ENCODE measurements at places on chromosomes 4 and X. TPM values are rescaled to one million over a fixed set of nuclear protein-coding genes. Genes with fewer than 3 reads are reported as not detected.
A peak's percentile ranks its signal among the peaks of the same experiment; 100 is the strongest.

Gene FRAS1
- total RNA-seq = 0.87 TPM

- H3K36me3 ChIP-seq = no peaks in the 10 kb centered on the region
- no peak overlapping the region for H3K27ac ChIP-seq
- DNase-seq = no peak
Measured at GRCh38 chr4:112060212-112060611, 85.0 kb upstream of the FAM241A start.

GRCh38 chrX:15599461-15599860 is 1.3 kb downstream of the ACE2 start:
- H3K4me1 ChIP-seq = no peaks in the 10 kb centered on the region
- no peaks in the 10 kb centered on the region for H3K36me3 ChIP-seq
- no peaks in the 10 kb centered on the region for H3K27me3 ChIP-seq
- H3K27ac ChIP-seq = no peak overlapping the region

DNA sequence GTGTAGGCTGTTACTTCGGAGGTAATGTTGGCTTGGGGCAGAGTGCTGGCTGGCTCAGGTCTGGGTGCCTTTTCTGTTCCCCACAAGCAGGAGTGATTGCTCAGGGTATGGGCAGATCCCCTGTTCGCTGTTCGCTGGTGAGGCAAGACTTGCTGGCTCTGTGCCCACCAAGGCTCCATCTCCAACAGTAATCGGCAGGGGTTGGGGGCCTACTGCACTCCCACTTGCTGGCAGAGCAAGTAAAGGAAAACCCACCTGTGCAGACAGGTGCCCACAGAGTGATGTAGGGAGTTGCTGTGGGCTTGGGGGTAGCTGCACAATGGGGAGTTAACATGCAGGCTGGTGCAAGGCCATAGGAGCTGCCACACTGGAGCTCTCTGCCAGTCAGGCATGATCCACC is 8.0 kb upstream of the TMSB15C start:
- no peaks in the 10 kb centered on the region for H3K36me3 ChIP-seq
- no peak overlapping the region for H3K4me3 ChIP-seq
- H3K27me3 ChIP-seq = no peaks in the 10 kb centered on the region
- no peak overlapping the region for H3K27ac ChIP-seq

DNA sequence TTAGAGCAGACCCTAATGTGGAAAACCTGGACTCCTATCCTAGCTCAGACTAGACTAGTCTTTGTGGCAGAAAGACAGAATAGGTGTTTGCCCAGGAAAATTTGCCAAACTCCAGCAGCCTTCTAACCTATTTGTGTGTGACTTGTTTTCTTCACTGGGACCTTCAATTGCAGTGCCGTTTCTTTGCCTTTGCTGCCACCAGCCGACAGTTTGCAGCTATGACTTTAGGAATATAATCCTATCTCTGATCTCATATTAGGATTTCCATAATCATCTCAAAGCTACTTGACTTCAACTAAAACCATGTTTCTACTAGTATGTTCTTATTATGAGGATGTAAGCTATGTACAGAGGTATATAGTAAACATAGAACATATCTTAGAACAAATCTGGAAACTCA is 60.2 kb upstream of the PGAM4 start:
- no peak overlapping the region for H3K27ac ChIP-seq
- no peaks in the 10 kb centered on the region for H3K36me3 ChIP-seq
- H3K4me1 ChIP-seq = no peaks in the 10 kb centered on the region
- DNase-seq = no peak
- H3K4me3 ChIP-seq = no peak overlapping the region

GRCh38 chr4:76233967-76234678 is 17.4 kb upstream of the FAM47E start:
- no peak for DNase-seq
- no peaks in the 10 kb centered on the region for H3K4me1 ChIP-seq
- H3K27me3 ChIP-seq = no peaks in the 10 kb centered on the region
- no peaks in the 10 kb centered on the region for H3K36me3 ChIP-seq
- no peak overlapping the region for H3K4me3 ChIP-seq

- no peak overlapping the region for H3K27ac ChIP-seq
- H3K36me3 ChIP-seq = no peaks in the 10 kb centered on the region
- DNase-seq = no peak
- H3K27me3 ChIP-seq = no peaks in the 10 kb centered on the region
Measured at GRCh38 chrX:43663173-43663572, 7.1 kb downstream of the MAOA start.

Gene EFHC2
- 0.81 TPM for total RNA-seq

- H3K27ac ChIP-seq = no peak overlapping the region
- no peak for DNase-seq
- H3K4me1 ChIP-seq = peaks cover 5% of the 10 kb centered on the region
- H3K4me3 ChIP-seq = no peak overlapping the region
- H3K27me3 ChIP-seq = no peaks in the 10 kb centered on the region
Measured at GRCh38 chrX:150696866-150697265, 3.7 kb downstream of the MTMR1 start.

GRCh38 chr4:25654031-25654970 is 1.4 kb upstream of the SLC34A2 start:
- no peak overlapping the region for H3K4me3 ChIP-seq
- H3K27ac ChIP-seq = no peak overlapping the region
- no peak for DNase-seq

Gene KLHL4
- 1.2 TPM for total RNA-seq

GRCh38 chr4:27666943-27667342 is 806.3 kb downstream of the STIM2 start:
- H3K36me3 ChIP-seq = no peaks in the 10 kb centered on the region
- H3K27me3 ChIP-seq = no peaks in the 10 kb centered on the region
- no peak overlapping the region for H3K27ac ChIP-seq
- H3K4me1 ChIP-seq = no peaks in the 10 kb centered on the region
- H3K4me3 ChIP-seq = no peak overlapping the region

Gene EXOC1L
- total RNA-seq = not detected

Gene CT45A1
- total RNA-seq = not detected

GRCh38 chr4:79141530-79141929 is 184.3 kb downstream of the NAA11 start:
- H3K27me3 ChIP-seq = no peaks in the 10 kb centered on the region
- no peaks in the 10 kb centered on the region for H3K4me1 ChIP-seq
- H3K36me3 ChIP-seq = no peaks in the 10 kb centered on the region

- DNase-seq = peak; percentile 48
- no peaks in the 10 kb centered on the region for H3K36me3 ChIP-seq
- no peak overlapping the region for H3K27ac ChIP-seq
- H3K4me3 ChIP-seq = no peak overlapping the region
- H3K27me3 ChIP-seq = no peaks in the 10 kb centered on the region
Measured at GRCh38 chr4:6695660-6696610, 2.3 kb downstream of the S100P start.

Gene TMEM31
- not detected for total RNA-seq

GRCh38 chr4:84856468-84857049 is 109.9 kb downstream of the WDFY3 start:
- H3K4me1 ChIP-seq = no peaks in the 10 kb centered on the region
- no peak overlapping the region for H3K27ac ChIP-seq
- no peak overlapping the region for H3K4me3 ChIP-seq
- no peaks in the 10 kb centered on the region for H3K36me3 ChIP-seq

DNA sequence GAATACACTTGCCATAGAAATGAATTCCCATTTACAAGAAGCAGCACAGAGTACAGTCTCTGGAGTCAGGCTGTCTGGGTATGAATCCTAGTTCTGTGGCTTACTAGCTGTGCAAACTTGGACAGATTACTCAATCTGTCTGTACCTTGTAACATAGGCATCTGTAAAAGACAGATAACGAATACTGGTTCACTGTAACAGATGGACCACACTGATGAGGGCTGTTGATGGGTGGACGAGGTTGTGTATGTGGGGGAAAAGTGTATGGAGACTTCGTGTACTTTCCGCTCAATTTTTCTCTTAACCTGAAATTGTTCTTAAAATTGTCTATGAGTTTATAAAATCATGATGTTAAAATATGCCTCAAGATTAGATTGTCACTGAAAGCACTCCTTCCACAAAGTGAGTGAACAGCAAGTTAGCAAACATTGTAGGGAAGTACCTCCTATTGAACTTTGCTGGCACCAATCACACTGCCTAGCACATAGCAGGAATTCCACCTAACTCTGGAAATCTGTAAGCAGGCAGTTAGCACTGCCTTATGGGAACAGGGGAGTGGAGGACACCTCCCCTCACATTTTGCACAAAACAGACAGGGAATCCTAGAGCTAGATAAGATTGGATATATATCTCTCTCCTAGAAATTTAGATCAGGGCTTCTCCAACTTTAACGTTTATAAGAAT is 6.5 kb upstream of the EXOSC9 start:
- H3K27ac ChIP-seq = no peak overlapping the region
- no peak overlapping the region for H3K4me3 ChIP-seq
- no peaks in the 10 kb centered on the region for H3K4me1 ChIP-seq

Gene PIGA
- 20.4 TPM for total RNA-seq

DNA sequence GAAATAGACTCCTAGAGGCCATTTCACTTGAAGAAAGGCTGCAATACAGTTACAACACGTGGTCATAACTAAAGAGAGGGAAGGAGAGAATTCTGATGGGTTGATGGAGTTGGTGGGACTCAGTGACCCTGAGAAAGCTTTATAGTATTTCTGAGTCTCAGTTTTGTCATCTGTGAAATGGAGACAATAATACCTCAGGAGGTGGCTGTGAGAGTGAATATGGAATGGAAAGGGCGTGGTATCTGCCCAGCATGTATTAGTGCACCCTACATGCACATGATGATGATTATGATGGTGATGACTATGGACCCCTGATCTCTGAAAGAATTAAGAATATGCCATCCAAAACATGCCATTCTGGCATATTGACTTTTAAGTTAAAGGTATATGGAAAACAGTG is 66.0 kb downstream of the RHOH start:
- no peaks in the 10 kb centered on the region for H3K36me3 ChIP-seq
- H3K27me3 ChIP-seq = no peaks in the 10 kb centered on the region
- no peaks in the 10 kb centered on the region for H3K4me1 ChIP-seq
- H3K4me3 ChIP-seq = no peak overlapping the region
- no peak overlapping the region for H3K27ac ChIP-seq

Gene ZGRF1
- 5.4 TPM for total RNA-seq

DNA sequence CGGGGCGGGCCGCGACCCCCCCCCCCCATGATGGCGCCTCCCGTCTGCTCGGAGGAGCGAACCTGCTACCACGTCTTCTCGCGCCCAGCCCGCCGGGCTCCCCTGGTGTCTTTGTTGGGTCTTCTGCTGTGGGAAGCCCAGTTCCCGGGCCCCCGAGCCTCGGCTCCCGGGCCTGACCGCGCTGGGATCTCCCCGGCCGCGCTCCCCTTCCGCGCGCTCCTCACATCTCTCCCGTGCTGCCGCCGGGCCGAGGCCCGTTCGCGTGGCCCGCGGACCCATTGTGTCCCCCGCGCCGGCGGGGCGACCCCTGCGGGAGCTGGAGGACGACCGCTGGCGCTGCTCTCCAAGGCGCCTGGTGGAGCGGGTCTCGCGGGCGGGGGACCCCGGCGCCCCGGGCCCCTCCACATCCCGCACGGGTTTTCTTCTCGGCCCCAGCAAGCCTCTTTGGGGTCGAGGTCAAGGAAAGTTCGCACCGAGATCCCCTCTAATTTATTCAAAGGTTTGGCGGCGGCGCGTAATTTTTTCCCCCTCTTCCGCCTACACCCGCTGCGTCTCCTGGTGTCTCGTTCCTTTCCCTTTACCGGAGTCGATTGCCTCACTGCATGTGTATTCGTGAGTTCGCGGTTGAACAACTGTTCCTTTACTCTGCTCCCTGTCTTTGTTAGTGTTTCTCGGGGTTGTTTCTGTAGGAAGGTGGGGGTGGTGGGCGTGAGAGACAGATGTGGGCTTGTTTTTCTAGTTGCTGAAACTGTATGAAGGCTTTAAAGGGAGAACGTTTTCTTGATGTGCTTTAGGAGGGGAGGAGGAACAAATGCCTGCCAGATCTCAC is 770 bp downstream of the SMAD1 start:
- peak overlapping the region; percentile 70 for H3K4me3 ChIP-seq
- peak overlapping the region; percentile 40 for H3K27ac ChIP-seq
- DNase-seq = peak; percentile 79
- H3K36me3 ChIP-seq = no peaks in the 10 kb centered on the region
- no peaks in the 10 kb centered on the region for H3K27me3 ChIP-seq

DNA sequence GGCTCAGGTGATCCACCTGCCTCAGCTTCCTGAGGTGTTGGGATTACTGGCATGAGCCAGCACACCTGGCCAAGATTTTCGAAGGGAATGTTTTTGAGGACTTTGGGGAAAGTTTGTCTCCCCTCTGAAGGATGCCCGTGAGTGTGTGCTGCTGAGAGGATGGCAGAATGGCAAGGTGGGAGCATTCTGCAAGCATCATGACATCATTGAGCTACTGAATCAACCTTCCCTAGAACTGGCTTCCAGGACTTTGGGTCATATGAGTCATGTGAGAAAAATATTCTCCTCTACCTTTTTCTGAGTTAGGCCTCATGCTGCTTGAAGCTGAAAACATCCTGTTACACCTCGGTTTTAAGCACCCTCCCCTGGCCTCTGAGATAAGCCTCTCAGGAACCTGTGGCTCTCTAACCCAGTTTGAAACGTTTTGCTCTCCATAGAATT is 31.0 kb downstream of the TMEM131L start:
- H3K27me3 ChIP-seq = no peaks in the 10 kb centered on the region
- DNase-seq = peak; percentile 23
- peak overlapping the region; percentile 77 for H3K27ac ChIP-seq
- peaks cover 6% of the 10 kb centered on the region for H3K4me1 ChIP-seq
- no peak overlapping the region for H3K4me3 ChIP-seq

Measured in aorta (tissue), 5 donors.